ENCODE measurements at places on chromosomes 4 and X.

GRCh38 chr4:48228949-48229348, 40.7 kb downstream of the TEC start:
- no peak for DNase-seq

DNA sequence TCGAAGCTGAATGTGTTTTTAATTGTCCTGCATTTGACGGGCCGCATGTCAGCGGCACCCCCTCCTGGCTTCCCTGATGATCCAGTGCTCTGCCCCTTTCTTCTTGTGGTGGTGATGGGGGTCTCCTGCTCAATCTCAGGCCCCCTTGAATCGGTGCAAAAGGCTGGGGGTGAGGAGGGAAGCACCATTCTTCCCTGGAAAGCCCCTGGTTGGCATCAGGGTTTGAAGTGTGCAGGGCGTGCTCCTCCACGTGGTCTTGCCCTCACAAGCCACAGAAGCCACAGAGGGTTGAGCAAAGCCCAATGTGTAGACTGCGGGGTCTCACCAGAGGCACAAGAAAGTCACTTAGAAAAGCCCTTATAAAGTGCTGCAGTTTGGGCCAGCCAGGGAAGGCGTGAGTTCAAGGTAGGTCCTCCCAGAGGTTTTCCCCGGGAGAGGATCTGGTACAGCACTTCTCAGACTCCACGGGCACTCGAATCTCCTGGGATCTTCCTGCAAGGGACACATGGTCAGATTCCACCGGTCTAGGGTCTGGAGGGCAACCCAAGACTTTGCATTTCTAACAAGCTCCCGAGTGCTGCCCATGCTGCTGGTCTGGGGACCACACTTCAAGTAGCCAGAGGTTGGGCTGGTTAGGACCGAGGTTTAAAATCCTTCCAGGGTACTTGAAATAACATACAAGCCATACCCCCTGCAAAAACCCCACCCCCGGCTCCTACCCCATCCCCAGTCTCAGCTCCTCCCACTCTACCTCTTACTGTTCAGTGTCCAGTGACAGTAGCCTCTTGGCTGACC, 35.1 kb downstream of the PSAPL1 start:
- DNase-seq = no peak

DNA sequence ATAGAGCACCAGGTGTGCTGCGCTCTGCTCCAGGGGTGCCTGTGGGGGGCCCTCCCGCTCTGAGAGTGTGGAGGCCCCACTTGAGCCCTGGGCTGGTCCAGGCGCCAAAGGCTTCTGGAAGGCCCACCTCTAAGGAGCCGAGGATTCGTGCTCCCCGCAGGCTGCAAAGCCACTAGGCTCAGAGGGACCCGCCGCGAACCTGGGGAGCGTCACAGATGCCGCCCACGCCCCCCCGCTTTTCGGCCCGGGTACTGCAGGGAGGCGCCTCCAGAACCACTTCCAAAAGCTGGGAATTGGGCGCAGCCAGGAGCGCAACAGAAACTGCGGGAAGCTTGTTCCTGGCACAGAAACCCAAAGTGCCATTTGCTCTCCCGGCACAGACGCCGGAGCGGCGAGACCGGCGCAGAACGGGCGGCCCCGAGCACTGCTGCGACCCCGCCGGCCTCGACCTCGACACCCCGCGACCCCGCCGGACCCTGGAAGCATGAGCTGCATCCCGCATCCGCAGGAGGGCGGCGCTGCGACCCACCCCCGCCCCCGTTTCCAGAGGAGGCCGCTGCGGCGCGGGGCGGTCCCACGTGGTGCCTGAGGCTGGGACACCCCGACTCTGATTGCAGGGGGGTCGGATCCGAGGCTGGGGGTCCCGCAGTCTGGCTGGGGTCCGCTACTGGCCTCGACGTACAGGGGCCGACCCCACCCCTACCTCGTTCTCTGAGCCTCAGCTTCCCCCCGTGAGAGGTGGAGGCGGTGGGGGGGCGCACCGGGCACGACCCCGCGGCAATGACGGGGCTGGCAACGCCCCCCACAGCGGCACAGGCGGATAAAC, 30.8 kb downstream of the CPLX1 start:
- no peak for DNase-seq

DNA sequence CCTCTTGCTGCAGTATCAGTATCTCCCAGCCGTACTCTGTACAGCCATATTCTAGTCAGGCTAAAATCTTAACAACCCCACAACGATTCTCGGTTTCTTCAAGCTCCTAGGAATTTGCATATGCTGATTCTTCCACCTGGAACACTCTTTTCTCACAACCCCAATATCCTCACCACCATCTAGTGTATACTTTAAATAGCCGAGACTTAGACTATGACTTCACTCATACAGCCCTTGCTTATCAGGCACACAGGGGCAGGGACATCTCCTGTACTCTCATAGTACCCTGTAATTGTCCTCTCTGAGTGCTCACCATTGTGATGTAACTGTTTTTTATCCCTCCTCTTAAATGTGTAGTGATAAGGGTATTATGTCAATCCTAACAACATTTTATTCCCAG, 2126.4 kb upstream of the TENM3 start:
- DNase-seq = no peak

DNA sequence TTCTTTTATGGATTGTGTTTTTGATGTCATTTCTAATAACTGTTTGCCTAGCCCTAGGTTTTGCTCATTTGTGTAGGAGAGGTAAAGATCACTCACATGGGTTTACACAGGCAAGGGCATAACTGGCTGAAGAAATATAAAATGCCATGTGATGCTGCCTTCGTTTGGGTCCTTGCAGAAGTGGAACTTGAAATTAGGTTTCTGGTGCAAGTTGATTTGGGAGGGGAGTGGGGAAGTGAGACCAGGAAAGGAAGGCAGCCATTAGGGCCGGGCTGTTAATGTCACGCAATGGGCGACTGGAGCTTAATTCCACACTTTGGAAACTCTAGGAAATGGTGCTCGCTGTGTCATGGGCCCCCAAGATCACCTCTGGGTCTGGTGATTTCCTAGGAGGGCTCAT, 14.5 kb downstream of the CLCN4 start:
- DNase-seq = no peak

- peak; percentile 1 for DNase-seq
These were observed 226.7 kb upstream of the PRKX start for GRCh38 chrX:3940000-3940610.

Data from CD4-positive, alpha-beta T cell treated with Interleukin-1 beta for 1 hour (primary cell).